ENCODE measurements at places on chromosomes 6 and 20.

DNA sequence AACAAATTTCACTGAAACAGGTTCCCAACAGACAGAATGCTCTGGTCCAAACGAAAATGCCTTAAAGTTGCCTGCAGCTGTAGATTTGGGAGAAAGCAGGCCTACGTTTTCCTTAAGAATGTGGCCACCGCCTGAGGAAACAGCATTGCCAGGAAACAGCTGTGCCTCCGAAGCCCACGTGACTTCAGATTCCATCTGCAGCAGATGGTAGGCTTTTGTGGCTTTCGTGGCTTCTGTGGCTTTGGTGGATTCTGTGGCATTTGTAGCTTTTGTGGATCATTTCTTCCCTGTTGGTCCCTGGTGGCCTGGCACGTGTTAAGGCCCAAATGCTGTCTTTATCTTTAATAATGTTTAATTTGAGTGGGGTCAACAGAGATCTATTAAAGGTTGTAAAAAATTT lies 222.9 kb downstream of the TTLL2 start:
- DNase-seq: no peak

DNA sequence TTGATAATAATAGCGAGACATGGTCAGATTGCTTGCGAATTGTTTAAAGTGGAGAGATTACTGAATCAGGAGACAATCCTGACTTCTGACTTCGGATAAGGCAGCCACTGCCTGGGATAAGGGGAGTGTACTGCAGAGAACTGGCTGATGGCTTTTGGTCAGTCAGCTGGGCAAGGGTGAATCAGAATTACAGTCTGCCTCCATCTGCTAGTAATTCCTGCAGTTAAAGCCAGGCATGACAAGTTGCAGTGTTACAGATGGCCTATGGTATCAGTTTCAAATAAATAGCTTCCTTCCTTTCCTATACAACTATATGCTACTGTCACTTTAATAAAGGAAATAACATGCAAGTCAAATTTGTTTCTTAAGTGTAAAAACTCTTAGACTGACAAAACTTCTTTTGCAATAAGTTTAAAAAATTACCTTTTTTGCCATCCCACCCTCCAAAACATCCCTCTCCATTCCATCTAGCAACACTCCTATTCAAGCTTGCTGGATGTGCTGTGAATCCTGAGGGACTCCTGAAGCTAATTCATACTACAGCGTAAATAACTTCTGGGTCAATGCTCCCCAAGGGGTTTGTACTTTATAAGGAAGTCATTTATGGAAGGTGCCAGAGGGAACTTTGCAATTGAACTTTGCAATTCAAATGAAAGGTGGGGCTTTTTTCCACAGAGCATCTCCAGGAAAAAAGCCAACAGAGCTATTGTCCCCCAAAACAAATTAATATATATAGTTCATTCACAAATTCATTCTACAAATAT lies 245.2 kb downstream of the ADGRB3 start:
- no peak for DNase-seq

DNA sequence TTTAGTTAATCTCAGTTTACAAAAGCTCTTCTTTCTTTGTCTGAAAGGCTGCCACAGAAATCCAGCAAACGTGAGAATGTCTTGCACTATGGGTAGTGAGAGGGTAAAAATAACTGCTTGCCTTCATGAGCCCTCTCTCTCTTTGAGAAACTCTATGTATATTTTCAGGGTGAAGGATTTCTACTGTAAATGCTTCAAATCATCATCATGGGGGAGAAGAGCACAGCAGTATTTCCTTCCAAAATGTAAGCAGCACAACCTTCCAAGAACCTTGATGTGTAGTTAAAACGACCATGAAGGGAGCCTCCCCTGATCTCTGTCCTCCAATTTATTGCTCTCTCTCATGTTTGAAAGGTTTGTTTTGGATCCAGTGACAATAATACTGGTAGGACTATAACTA lies 141.3 kb upstream of the CENPW start:
- DNase-seq: no peak

GRCh38 chr20:32429343-32429742 lies 71.2 kb downstream of the ASXL1 start:
- no peak for DNase-seq

- no peak for DNase-seq
Observed at GRCh38 chr6:80454197-80454596, 347.7 kb downstream of the BCKDHB start.

- DNase-seq: no peak
Observed at GRCh38 chr6:142686507-142686887, 258.5 kb downstream of the HIVEP2 start.

DNA sequence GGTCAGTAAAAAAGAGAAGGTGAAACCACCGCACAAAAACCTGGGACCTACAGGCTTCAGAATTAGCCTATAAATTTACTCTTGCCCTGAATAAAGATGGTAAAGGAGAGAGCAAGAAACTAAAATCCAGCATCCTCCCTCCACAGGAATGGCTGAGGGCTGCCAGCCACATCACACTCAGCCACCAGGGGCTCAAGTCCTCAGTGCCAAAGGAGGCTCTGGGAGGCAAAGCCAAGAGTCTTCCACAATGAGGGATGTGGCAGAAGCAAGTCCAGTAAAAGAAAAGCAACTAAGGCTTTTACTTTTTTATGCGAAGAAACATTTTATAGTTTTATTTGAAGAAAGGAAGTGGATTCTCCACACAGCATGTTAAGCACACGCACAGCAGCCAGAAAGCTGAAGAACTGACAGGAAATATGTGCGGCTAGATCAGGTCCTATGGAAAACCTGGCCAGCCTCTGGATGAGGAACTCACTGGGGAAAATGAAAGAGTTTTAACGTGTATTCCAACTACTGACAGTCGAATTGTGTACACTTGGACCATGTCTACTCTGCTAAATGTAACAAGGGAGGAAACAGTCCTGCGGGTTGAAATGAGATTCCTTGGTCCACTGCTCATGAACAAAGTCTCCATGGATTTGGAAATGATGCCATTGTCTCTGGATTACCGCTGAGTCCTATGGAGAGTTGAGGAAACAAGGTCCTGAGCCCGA lies 219.4 kb upstream of the SSTR4 start:
- DNase-seq: no peak

GRCh38 chr6:168167431-168168315 lies 88.7 kb upstream of the FRMD1 start:
- DNase-seq: no peak

- no peak for DNase-seq
Observed at GRCh38 chr6:166112580-166112979, 55.1 kb downstream of the TBXT start.

- no peak for DNase-seq
Observed at GRCh38 chr6:37005061-37005810, at the start of gene FGD2. Gene FGD2, plus strand, starts transcription at chr6:37005655. Its CDS starts 163 bp downstream, at chr6:37005818.

DNA sequence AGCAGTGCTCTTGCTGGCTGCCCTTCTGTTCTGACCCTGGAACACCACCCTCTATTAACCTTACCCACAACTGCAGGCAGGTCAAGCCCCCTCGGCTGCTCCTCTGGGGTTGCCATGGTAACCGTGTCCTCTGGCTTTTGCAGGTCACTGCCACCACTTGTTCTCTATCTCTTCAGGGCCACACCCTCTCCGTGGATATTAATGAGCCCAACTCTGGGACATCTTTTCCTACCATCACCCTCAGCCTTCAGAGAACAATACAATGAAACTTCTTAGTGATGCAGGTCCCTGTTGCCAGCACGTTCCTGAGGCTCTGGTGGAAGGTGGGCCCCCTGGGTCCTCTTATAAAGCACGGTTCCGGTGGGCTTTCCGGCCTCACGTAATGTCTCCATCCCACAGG lies 30.8 kb upstream of the MICB start:
- DNase-seq: no peak

DNA sequence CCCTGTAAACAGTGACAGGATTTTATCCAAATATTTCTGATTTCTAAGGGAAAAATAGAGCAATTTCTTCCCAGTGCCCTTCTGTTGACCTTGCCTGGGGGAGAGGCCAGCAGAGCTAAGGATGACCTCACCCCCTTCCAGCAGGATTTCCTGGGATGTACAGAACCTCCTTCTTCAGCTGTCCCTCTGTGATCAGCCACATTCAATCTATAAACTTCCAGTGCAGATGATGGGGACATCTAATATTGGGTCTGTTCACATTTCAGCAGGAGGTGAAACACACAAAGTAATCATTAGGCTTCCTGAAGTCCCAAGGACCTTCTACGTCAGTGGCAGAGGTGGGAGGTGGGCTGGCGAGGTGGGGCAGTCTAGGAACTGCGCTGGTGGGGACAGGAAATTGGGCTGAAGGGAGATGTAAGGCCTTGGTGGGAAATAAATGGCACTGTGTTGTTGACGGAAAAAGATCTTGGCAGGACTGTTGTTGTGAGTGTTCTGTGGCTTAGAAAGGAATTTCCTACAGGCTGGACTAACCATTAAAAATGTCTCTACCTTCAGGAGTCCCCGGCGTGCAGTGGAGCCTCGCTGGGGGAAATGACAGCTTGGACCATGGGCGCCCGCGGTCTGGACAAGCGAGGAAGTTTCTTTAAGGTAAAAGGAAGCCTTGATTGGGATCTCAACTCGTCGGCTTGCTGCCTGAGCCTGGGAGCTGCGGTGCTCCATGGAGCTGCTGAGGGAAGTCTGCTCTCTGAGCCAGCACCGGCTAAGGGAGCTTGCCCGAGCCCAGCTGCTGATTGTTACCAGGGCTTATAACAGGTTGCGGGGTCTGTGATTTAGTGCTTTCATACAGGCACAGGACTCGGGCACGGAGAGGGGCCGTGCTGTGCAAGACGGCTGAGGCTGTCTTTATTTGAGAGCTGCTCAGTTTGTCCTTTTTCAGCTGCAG lies 127.9 kb upstream of the NAA20 start:
- DNase-seq: no peak

GRCh38 chr6:109821428-109821827 lies 130.3 kb downstream of the FIG4 start:
- no peak for DNase-seq

- DNase-seq: no peak
Observed at GRCh38 chr20:35013421-35014411, 58.0 kb downstream of the MYH7B start.

GRCh38 chr20:1210501-1210900 lies 7.2 kb downstream of the C20orf202 start:
- DNase-seq: no peak

DNA sequence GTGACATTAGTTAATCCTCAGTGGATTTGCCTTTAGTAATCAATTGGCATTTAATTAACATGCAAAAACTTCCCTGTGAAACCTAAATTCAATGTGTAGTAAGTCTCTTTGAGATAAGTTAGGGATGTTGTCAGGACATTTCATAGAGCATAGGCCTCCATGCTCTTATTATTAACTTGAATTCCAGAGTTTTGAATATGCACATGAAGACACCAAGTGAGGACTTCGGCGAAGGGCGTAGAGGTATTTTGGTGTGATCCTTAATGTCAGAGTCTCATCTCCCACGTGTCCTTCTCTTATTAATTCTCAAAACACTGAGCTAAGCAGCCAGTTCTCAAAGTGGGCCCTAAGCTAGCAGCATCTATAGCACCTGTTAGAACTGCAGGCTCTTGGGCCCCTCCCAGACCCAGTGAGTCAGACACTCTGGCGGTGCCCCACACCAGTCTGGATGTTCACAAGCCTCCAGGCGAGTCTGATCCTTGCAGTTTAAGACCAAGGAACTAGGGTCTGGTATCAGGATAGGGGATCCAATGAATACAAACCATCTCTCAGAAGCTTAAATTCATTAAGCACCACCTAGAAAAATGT lies 292.1 kb downstream of the QKI start:
- no peak for DNase-seq

GRCh38 chr6:36312854-36313648 lies 23.6 kb downstream of the BNIP5 start:
- no peak for DNase-seq

DNA sequence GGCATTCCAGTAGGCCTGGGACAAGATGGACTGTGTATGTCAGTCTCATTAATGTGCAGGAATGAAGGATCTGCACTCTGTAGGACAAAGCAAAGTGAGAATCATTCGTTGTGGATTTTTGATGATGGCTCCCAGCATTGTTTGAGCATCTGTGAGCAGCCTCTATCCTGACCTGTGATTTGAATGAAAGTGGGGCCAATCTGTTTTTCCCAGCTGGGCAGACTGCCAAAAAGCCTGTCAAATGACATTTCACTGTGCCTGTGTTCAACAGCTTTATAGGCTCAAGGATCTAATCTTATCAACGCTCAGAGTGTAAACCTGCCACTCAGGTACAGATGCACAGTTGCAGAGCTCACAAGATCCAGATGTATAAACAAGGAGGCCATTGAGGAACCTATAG lies 86.7 kb upstream of the SYNDIG1 start:
- DNase-seq: no peak

DNA sequence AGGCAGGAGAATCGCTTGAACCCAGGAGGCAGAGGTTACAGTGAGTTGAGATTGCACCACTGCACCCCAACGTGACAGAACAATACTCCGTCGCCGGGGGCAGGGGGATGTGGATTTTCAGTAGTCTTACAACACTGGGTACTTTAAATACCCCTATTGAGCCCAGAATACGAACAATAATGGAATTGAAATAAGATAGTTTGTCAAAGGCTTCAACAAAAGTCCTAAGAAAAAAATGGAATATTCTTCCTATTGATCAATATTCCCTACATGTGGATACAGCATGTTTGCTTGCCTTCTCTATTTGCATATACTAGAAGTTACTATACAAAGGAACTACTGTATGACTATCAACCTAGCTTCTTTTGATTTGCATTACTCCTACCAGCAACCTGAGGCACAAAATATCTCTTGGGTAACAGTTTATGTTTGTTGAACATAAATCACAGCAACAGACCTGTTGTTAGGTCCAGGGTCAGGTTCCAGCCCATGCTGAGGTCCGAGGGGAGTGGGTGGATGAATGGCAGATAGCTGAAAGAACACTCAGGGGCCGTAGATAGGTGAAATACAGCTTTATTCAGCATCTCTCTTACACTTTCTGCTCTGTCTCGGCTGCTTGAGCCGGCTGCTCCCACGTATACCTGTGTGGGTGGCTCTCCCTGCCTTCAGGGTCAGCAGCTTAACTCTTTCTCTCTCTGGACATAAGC lies 23.8 kb downstream of the MAN1A1 start:
- DNase-seq: no peak

GRCh38 chr6:73515204-73515655 lies 5.6 kb downstream of the EEF1A1 start:
- no peak for DNase-seq

DNA sequence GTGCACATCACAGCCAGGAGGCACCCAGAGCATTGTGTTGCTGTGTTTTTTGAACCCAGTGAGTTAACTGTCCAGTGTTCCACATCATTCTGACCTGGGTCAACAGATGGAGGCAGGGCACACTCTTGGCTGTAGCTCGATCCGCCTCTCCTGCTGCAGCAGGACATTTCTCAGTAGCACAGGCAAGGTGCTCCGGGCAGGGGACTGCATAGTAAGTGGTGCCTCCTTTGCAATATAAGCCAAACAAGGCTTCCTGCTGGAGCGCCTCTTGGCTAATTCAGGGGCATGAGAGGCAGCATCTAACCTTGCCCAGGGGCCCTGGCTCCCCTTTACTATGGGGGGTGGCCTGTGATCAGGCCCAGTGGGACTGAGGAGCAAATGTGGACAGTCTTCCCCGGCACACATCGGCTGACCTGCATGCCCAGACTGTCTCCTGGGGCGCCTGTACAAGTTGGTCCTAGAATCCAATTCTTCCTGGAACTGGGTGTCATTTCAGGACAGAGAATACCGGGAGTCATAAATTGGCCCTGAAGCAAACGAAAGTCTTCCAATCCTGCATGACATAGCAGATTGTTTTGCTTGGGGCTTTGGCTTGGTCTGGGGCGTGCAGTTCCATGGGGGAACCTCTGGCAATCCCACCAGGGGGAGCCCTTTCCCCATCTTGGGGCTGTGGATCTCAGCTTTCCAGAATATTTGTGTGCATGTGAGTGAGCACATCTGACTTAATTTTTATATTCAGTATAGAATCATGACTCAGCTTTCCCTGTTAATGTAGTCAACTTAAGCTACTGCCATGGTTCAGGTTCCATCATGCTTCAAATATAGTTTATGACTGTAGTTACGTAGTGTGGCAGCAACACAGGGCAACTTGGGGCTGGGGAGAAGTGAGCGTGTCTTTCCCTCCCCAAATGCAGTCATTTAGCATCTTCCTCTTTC lies 56.0 kb upstream of the DDR1 start:
- no peak for DNase-seq
